ENCODE measurements at places on chromosomes 3 and 15.

GRCh38 chr15:64574301-64575017 is 114.1 kb downstream of the ZNF609 start:
- DNase-seq, result no peak

- DNase-seq, result no peak
Observed at GRCh38 chr15:86659724-86660411, 580.2 kb downstream of the AGBL1 start.

DNA sequence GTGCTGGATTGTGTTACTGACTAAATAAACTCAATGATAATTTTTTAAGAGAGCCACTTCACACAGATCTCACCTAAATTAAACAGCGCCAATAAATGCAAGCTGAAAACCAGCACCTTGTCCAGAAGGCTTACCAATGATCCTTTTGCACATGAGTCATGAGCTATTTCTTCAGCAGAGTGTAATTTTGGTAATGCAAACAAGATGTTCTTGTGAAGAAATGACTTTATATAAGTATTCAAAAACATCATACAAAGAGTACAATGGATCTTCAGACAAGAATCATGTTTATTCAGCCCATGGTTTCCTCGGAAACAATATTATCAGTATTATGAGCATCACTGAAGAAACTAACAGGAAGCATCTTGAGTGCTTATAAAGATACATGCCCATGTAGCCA is 263.8 kb upstream of the UBE2E2 start:
- DNase-seq, result no peak

DNA sequence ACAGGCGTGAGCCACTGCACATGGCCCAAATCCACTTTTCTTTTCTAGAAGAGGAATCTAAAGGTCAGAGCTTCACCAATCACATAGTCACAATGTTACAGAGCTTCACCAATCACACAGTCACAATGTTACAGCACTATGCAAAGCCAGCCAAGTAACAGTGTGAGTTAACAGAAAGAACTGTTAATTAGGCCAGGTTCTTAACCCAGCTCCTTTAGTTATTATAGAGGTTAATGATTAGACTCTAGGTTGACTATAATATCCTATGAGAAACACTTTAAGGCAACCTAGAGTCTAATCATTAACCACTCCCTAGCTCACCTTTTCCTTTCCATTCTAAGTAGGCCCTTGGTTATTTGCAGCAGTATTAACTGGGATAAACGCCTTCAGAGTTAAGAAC is 54.0 kb downstream of the TASOR start:
- DNase-seq, result no peak

DNA sequence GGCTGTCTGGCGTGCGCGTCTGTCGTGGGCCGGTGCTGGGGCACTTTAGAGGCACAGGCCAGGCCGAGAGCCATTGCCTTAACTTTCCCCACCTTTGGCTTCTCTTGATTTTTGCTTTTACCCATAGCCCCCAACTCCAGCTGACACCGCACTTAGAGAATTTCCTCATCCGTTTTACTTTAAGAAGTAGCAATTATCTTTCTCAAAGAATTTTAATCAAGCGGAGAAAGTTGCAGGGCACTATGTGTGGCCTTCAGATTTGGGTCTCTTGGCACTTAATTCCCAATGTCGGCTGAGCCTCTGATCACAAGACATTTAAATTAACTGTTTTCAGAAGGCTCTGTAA is 1.2 kb downstream of the ALDH1A3 start:
- DNase-seq, result no peak

Data from T-cell (primary cell).